ENCODE measurements at places on chromosomes 4 and X. TPM values are rescaled to one million over a fixed set of nuclear protein-coding genes. Genes with fewer than 3 reads are reported as not detected.

POU4F2 gene
- not detected for total RNA-seq

XAGE2 gene
- not detected for total RNA-seq

RAB40AL gene
- not detected for total RNA-seq

CXCL6 gene
- total RNA-seq, result 0.85 TPM

NPY2R gene
- 0.09 TPM for total RNA-seq

POU3F4 gene
- 0.20 TPM for total RNA-seq

FAM241A gene
- 0.13 TPM for total RNA-seq

NAP1L3 gene
- total RNA-seq, result 89.6 TPM

DRD5 gene
- not detected for total RNA-seq

C4orf36 gene
- total RNA-seq, result 1.8 TPM

FAT4 gene
- 6.9 TPM for total RNA-seq

IL1RAPL2 gene
- 0.13 TPM for total RNA-seq

ADH6 gene
- not detected for total RNA-seq

CACNA1F gene
- total RNA-seq, result 0.94 TPM

MAOB gene
- 1.4 TPM for total RNA-seq

PDCL2 gene
- total RNA-seq, result not detected

XAGE1A gene
- not detected for total RNA-seq

PNMA6F gene
- total RNA-seq, result not detected

PAGE2B gene
- not detected for total RNA-seq

UPF3B gene
- total RNA-seq, result 31.5 TPM

PRR27 gene
- not detected for total RNA-seq

DUX4 gene
- not detected for total RNA-seq

GAGE13 gene
- not detected for total RNA-seq

CD38 gene
- total RNA-seq, result 0.07 TPM

AFF2 gene
- total RNA-seq, result 14.6 TPM

NPY1R gene
- 24.0 TPM for total RNA-seq

FGFBP2 gene
- not detected for total RNA-seq

TMEM144 gene
- total RNA-seq, result 3.4 TPM

CYLC1 gene
- total RNA-seq, result not detected

PNMA6A gene
- 8.0 TPM for total RNA-seq

WDR17 gene
- 2.0 TPM for total RNA-seq

GLOD5 gene
- total RNA-seq, result not detected

GASK1B gene
- total RNA-seq, result not detected

DMRTC1 gene
- not detected for total RNA-seq

ZMYM3 gene
- total RNA-seq, result 83.4 TPM

NPNT gene
- total RNA-seq, result 0.37 TPM

GAGE2A gene
- not detected for total RNA-seq

MAGEE1 gene
- 4.2 TPM for total RNA-seq

FUNDC2 gene
- total RNA-seq, result 62.1 TPM

BEND4 gene
- total RNA-seq, result 25.1 TPM

TSPAN5 gene
- 7.0 TPM for total RNA-seq

CFI gene
- total RNA-seq, result not detected

SSX2 gene
- not detected for total RNA-seq

ARSJ gene
- 1.1 TPM for total RNA-seq

SHROOM4 gene
- 1.9 TPM for total RNA-seq

OPRPN gene
- not detected for total RNA-seq

DDX53 gene
- total RNA-seq, result not detected

GPC3 gene
- 106 TPM for total RNA-seq

DCAF12L1 gene
- 5.1 TPM for total RNA-seq

SPACA5 gene
- total RNA-seq, result not detected

All from H9 (cell line).